ENCODE measurements at places on chromosomes 11 and 22. TPM values are rescaled to one million over a fixed set of nuclear protein-coding genes. Genes with fewer than 3 reads are reported as not detected.

Gene APOL3
- 3.0 TPM for total RNA-seq

Gene OR51B4
- total RNA-seq, result 21.5 TPM

Gene TOMM22
- total RNA-seq, result 134 TPM

Gene OR51E2
- not detected for total RNA-seq

Gene TEX54
- 0.66 TPM for total RNA-seq

Gene ST14
- 0.07 TPM for total RNA-seq

Gene FBLN1
- total RNA-seq, result 0.90 TPM

Gene B3GAT3
- total RNA-seq, result 63.8 TPM

Gene CHKB
- total RNA-seq, result 22.3 TPM

Gene TMEM45B
- total RNA-seq, result not detected

Gene IL18BP
- 1.8 TPM for total RNA-seq

Gene GPHA2
- 0.53 TPM for total RNA-seq

Gene HEPACAM
- total RNA-seq, result not detected

Gene GNAZ
- total RNA-seq, result 0.70 TPM

Gene NXPE4
- not detected for total RNA-seq

Gene OR2AT4
- total RNA-seq, result 0.07 TPM

Gene POLR2F
- 149 TPM for total RNA-seq

Gene KDM4D
- 3.2 TPM for total RNA-seq

Gene LRP4
- total RNA-seq, result 2.1 TPM

Gene ALDH3B1
- total RNA-seq, result 15.5 TPM

Data from HT1080 (cell line).